ENCODE measurements at places on chromosomes 16 and 17. TPM values are rescaled to one million over a fixed set of nuclear protein-coding genes. Genes with fewer than 3 reads are reported as not detected.

GRCh38 chr17:69208640-69209039 lies 20.0 kb downstream of the ABCA10 start:
- no peak overlapping the region for H3K27ac ChIP-seq
- no peaks in the 10 kb centered on the region for H3K27me3 ChIP-seq
- no peaks in the 10 kb centered on the region for H3K4me1 ChIP-seq
- H3K4me3 ChIP-seq: no peak overlapping the region
- no peaks in the 10 kb centered on the region for H3K36me3 ChIP-seq
- no peak for DNase-seq

The CCL16 gene
- not detected for total RNA-seq

The GAST gene
- not detected for total RNA-seq

DNA sequence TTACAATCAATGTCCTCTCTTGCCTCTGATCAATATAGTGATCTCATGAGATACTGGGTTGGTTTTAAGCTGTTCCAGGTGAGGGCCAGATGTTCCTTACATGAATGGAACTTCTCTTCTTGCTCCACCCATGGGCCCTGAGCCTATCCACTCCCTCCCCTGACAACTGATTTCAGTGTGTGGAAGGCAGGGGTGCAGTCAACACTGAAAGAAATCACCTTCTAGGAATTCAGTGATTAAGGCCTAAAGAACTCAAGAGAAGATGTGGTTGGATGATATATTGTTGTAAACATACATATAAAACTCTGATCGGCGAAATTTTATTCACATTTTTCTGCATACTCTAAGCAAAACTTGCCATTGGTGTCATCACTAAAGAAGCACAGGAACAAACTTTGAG lies 6.7 kb upstream of the GOSR2 start:
- no peak overlapping the region for H3K4me3 ChIP-seq
- no peaks in the 10 kb centered on the region for H3K4me1 ChIP-seq
- no peaks in the 10 kb centered on the region for H3K27me3 ChIP-seq

The MTHFSD gene
- 51.7 TPM for total RNA-seq

DNA sequence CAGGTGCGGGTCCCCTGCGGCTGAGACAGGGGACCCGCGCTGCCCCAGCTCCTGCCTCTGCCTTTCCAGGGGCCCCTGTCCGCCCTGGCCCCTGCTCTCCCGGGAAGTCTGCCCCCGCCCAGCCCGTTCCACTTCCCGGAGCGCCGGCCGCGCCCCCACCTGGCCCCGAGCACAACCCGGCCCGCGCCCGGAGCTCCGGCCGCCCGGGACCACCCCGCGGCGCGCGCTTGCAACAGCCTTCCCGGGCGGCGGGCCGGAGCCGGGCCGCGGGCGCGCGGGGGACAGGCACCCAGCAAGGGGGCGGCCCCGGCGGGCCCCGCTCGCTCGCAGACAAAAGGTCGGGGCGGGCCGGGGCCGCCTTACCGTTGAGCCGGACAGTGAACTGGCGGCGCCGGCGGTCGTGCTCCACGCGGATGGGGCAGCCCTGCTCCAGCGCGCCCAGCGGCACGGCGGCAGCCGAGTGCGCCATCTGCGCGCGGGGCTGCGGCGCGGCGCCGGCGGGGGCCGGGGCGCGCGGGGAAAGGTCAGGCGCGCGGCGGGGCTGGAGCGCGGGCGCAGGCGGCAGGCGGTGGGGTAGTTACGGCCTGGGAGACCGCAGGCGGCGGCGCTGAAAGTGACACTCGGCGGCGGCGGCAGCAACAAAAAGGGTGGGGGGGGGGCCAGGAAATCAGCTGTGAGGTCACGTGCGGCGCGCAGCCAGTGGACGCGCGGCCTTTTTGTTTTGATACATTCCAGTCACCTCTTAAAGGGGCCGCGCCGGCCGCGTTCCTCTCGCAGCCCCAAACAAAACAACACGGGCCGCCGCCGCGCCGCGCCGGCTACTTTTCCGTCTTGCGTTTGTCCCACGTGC lies at the start of gene NATD1:
Gene NATD1 (minus strand): TSS at position 615 of the 850 bp plus-strand sequence. CDS start 146 bp downstream, at position 469.
- DNase-seq: peak; percentile 90
- H3K4me3 ChIP-seq: peak within 1 kb of the TSS; percentile 61
- no peaks in the 10 kb centered on the region for H3K27me3 ChIP-seq
- H3K27ac ChIP-seq: peak within 1 kb of the TSS; percentile 70
- H3K36me3 ChIP-seq: no peaks in the 10 kb centered on the region
- H3K4me1 ChIP-seq: peaks cover 11% of the 10 kb centered on the region

The EVPL gene
- total RNA-seq: not detected

- DNase-seq: no peak
- H3K27me3 ChIP-seq: no peaks in the 10 kb centered on the region
- H3K4me3 ChIP-seq: no peak overlapping the region
- H3K36me3 ChIP-seq: no peaks in the 10 kb centered on the region
- H3K4me1 ChIP-seq: no peaks in the 10 kb centered on the region
Measured at GRCh38 chr17:67566656-67567055, 151.1 kb upstream of the NOL11 start.

GRCh38 chr17:9241371-9241712 lies 220.0 kb downstream of the NTN1 start:
- peak; percentile 22 for DNase-seq
- H3K36me3 ChIP-seq: no peaks in the 10 kb centered on the region
- H3K4me3 ChIP-seq: no peak overlapping the region
- H3K4me1 ChIP-seq: peaks cover 13% of the 10 kb centered on the region
- H3K27me3 ChIP-seq: no peaks in the 10 kb centered on the region
- H3K27ac ChIP-seq: no peak overlapping the region

DNA sequence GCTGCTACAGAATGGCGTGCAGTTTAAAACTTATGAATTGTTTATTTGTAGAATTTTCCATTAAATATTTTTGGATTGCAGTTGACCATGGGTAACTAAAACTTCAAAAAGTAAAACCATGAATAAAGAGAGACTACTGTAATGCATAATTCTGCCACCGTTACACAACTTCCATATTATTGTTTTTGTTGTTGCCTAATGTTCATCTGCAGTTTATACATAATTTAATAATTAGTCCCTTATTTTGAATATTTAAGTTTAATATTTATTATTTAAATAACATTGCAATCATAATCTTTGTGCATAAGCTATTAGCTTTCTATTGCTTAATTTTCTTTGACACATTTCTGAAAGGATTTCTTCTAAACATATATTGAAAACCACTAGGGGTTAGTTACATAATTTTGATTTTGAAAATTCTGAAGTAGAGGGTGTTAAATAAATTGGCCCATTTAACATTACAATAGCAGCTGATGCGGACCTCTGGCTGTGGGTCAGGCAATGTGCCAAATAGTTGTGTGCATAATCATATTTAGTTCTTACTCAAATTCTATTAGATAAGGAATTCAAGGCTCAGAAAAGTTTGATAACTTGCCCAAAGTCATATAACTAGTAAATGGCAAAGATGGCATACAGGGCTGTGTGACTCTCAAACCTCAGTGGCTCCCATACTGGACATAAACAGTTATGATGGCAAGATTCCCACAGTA lies 31.1 kb downstream of the PPM1E start:
- no peak overlapping the region for H3K27ac ChIP-seq
- no peak overlapping the region for H3K4me3 ChIP-seq
- H3K27me3 ChIP-seq: peaks cover 2% of the 10 kb centered on the region
- H3K36me3 ChIP-seq: no peaks in the 10 kb centered on the region
- no peaks in the 10 kb centered on the region for H3K4me1 ChIP-seq
- DNase-seq: no peak

The PRSS33 gene
- total RNA-seq: not detected

DNA sequence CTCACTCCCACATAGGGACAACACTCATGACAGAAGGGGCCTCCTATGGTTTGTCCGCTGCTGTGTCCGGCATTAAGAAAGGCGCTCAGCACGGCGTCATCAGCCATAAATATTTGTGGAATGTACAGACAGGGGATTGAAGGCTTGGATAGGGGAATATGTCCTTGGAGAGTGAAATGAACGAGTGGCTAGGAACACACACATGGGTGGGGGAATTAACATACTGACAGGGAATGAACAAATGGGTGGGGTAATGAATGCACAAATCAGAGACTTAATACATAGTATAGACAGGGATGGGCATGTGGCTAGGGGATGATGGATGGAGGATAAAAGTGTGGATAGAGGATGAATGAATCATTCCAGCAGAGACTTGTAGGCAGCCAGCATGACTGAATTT lies 154.0 kb upstream of the HSBP1 start:
- no peaks in the 10 kb centered on the region for H3K27me3 ChIP-seq
- no peak overlapping the region for H3K27ac ChIP-seq
- H3K4me3 ChIP-seq: no peak overlapping the region
- no peaks in the 10 kb centered on the region for H3K36me3 ChIP-seq
- H3K4me1 ChIP-seq: no peaks in the 10 kb centered on the region

DNA sequence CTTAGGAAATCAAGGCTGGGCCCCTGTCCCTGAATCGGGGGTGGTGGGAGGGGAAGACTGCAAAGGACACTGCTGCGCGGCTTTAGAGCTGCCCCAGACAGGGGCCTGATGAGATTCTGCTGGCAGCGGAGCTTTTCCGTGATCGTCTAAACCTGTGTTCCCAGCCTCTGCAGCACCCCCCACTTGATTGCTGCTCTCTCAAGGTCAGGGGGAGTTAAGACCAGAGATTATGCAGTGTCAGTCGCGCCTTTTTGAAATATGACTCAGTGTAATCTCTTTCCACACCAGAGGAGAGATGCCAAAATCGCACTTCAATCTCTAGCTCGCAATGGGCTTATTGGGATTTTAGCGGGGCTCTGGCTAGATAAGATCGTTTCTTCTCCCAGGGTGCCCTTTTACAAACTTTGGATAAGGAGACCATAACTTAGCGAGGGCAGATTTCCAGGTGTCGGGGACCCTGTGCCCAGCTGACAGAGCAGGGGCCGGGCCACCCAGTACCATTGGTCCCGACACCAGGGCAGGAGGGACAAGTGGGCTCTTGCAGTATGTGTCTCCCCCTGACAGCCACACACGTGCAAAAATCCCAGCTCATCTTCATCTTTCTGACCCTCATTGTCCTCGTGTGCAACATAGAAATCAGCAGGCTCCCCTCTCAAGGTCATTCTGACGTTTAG lies 87.0 kb downstream of the IRX3 start:
- H3K36me3 ChIP-seq: no peaks in the 10 kb centered on the region
- H3K27ac ChIP-seq: no peak overlapping the region
- no peaks in the 10 kb centered on the region for H3K4me1 ChIP-seq
- no peak for DNase-seq
- H3K4me3 ChIP-seq: no peak overlapping the region
- no peaks in the 10 kb centered on the region for H3K27me3 ChIP-seq

GRCh38 chr16:5366126-5366525 lies 268.5 kb upstream of the EEF2KMT start:
- no peak for DNase-seq
- no peaks in the 10 kb centered on the region for H3K4me1 ChIP-seq
- no peaks in the 10 kb centered on the region for H3K27me3 ChIP-seq
- H3K36me3 ChIP-seq: no peaks in the 10 kb centered on the region
